ENCODE measurements at places on chromosomes 1 and 21. TPM values are rescaled to one million over a fixed set of nuclear protein-coding genes. Genes with fewer than 3 reads are reported as not detected.
A peak's percentile ranks its signal among the peaks of the same experiment; 100 is the strongest.

Gene RGSL1
- total RNA-seq = not detected

Gene APCS
- not detected for total RNA-seq

Gene HPCAL4
- 4.9 TPM for total RNA-seq

Gene CD1E
- 1.2 TPM for total RNA-seq

Gene EPHA8
- total RNA-seq = 0.05 TPM

DNA sequence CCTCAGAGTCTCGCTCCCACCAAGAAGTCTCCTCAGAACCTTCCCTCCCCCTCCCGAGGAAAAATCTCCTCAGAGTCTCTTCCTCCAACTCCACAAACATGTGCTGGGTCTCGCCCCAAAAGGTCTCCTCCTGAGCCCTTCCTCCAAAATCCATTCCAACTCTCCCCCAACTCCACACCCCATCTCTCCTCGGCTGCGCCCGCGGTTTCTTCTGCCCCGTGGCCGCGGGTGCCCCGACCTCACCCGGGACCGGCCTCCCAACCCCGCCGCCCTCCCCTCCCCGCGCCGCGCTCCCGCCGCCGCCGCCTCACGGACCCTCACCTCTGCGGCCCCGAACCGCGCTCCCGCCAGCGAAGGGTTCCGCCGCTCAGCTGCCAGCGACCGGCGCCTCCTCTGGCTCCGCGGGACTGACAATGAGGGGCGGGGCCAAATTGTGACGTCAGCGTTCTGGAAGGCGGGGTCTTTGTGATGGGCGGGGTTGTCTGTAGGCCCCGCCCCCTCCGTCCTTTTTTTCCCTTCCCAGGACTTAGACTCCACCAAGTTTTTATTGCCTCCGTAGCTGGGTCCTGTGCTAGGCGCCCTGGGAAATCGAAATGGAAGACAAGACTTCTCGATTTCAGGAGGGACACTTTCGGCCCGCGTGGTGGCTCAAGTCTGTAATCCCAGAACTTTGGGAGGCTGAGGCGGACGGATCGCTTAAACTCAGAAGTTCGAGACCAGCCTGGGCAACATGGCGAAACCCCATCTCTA, at the start of gene LUZP1:
LUZP1 (minus strand) TSS at position 412 of the 750 bp plus-strand sequence.
- H3K36me3 ChIP-seq = no peaks in the 10 kb centered on the region
- H3K4me1 ChIP-seq = peaks cover 4% of the 10 kb centered on the region
- H3K27me3 ChIP-seq = no peaks in the 10 kb centered on the region
- H3K27ac ChIP-seq = peak within 1 kb of the TSS; percentile 89
- peak within 1 kb of the TSS; percentile 75 for H3K4me3 ChIP-seq

- H3K27ac ChIP-seq = no peak overlapping the region
- H3K36me3 ChIP-seq = no peaks in the 10 kb centered on the region
- no peak for DNase-seq
- no peaks in the 10 kb centered on the region for H3K27me3 ChIP-seq
- H3K4me1 ChIP-seq = no peaks in the 10 kb centered on the region
- no peak overlapping the region for H3K4me3 ChIP-seq
Measured at GRCh38 chr1:221097479-221098281, 218.4 kb downstream of the HLX start.

DNA sequence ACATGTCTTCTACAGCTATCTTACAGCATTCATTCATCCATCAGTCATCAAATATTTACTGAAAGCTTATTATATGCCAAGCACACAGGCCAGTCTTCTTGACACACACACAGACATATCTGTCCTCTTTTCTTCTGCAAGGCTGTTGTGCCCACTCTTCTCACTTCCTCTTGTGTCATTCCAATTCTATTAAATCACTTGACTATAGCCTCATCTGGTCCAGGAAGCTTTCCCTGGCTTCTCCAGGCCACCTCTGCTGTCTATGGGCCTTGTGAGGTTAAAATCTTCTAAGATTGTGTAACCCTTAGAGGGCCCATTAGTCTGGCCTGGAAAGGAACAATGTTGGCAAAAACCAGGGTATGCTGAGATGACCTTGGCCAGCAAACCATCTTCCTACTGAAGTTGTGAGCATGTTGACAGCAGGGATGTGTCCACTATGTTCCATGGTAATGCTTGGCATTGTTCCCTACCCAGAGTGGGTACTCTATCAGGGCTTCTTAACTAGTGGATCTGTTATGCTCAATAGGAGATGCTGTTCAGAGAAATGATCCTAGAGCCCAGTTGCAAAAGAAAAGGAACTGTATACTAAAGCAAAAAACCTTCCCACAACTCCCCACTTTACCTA, 5.3 kb downstream of the TRAF3IP3 start:
- H3K36me3 ChIP-seq = no peaks in the 10 kb centered on the region
- no peak for DNase-seq
- no peaks in the 10 kb centered on the region for H3K4me1 ChIP-seq
- H3K4me3 ChIP-seq = no peak overlapping the region
- no peak overlapping the region for H3K27ac ChIP-seq

GRCh38 chr1:191831572-191831971, 326.7 kb upstream of the RGS18 start:
- H3K27ac ChIP-seq = no peak overlapping the region
- H3K4me3 ChIP-seq = no peak overlapping the region
- H3K36me3 ChIP-seq = no peaks in the 10 kb centered on the region
- no peaks in the 10 kb centered on the region for H3K4me1 ChIP-seq

GRCh38 chr1:202235856-202236837, 42.5 kb downstream of the LGR6 start:
- H3K27me3 ChIP-seq = no peaks in the 10 kb centered on the region
- H3K27ac ChIP-seq = no peak overlapping the region
- H3K36me3 ChIP-seq = no peaks in the 10 kb centered on the region

- no peaks in the 10 kb centered on the region for H3K36me3 ChIP-seq
- DNase-seq = no peak
- no peaks in the 10 kb centered on the region for H3K27me3 ChIP-seq
- no peak overlapping the region for H3K4me3 ChIP-seq
- H3K4me1 ChIP-seq = peaks cover 8% of the 10 kb centered on the region
- H3K27ac ChIP-seq = no peak overlapping the region
Measured at GRCh38 chr1:108563808-108564207, 3.9 kb downstream of the EEIG2 start.

GRCh38 chr1:225871359-225872074, 10.7 kb downstream of the TMEM63A start:
- no peaks in the 10 kb centered on the region for H3K27me3 ChIP-seq
- H3K4me1 ChIP-seq = no peaks in the 10 kb centered on the region
- no peak overlapping the region for H3K4me3 ChIP-seq
- no peak for DNase-seq

DNA sequence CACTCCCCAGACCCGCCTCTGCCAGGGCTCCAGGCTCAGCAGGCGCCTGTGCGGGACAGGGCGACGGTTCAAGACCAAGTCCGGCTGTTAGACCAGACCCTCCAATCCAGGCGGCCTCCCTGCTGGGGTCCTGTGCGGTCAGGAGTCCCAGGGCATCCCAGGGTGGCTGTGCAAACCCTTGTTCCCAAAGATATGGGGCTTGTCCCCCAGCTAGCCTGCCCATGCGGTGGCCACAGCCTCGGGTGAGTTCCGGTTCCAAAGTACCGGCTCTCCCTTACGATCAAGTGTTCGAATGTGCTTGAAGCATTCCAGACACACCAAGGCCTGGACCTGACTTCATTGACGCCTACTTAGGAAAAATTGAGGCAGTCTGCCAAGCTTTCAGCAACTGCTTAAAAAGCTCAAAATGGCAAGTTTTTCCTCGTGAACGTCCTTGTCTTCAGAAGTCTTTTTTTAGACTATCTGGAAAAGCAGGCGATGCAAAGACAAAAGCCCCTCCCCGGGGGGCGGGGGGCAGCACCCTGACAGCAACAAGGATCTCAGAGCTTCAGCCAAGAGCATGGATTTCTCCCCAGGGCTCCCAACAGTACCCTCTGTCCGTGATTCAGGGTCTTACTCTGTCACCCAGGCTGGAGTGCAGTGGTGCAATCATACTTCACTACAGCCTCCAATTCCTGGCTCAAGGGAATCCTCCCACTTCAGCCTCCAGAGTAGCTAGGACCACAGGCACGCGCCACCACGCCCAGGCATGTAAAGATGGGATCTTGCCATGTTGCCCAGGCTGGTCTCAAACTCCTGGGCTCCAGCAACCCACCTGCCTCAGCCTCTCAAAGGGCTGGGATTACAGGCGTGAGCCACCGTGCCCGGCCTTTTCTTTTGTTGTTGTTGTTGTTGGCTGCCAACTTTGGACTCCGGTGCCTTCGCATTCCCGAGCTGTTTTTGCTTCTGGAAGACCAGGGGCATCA, 2.3 kb downstream of the FAAP20 start:
- no peaks in the 10 kb centered on the region for H3K36me3 ChIP-seq
- no peak for DNase-seq
- no peaks in the 10 kb centered on the region for H3K27me3 ChIP-seq

- no peaks in the 10 kb centered on the region for H3K27me3 ChIP-seq
- no peaks in the 10 kb centered on the region for H3K36me3 ChIP-seq
- H3K4me3 ChIP-seq = no peak overlapping the region
Measured at GRCh38 chr1:2081326-2081885, 31.2 kb downstream of the PRKCZ start.

GRCh38 chr1:116343019-116343418, 30.0 kb upstream of the ATP1A1 start:
- DNase-seq = no peak
- H3K27ac ChIP-seq = no peak overlapping the region
- H3K36me3 ChIP-seq = no peaks in the 10 kb centered on the region
- no peak overlapping the region for H3K4me3 ChIP-seq
- H3K4me1 ChIP-seq = no peaks in the 10 kb centered on the region

GRCh38 chr1:51516649-51517158, 2.4 kb downstream of the EPS15 start:
- peak overlapping the region; percentile 94 for H3K27ac ChIP-seq
- peak overlapping the region; percentile 95 for H3K4me3 ChIP-seq
- no peak for DNase-seq
- peaks cover 2% of the 10 kb centered on the region for H3K4me1 ChIP-seq

- peak; percentile 84 for DNase-seq
- H3K36me3 ChIP-seq = no peaks in the 10 kb centered on the region
- H3K27ac ChIP-seq = no peak overlapping the region
- no peaks in the 10 kb centered on the region for H3K27me3 ChIP-seq
- no peaks in the 10 kb centered on the region for H3K4me1 ChIP-seq
Measured at GRCh38 chr1:24289937-24290595, 29.1 kb upstream of the GRHL3 start.

DNA sequence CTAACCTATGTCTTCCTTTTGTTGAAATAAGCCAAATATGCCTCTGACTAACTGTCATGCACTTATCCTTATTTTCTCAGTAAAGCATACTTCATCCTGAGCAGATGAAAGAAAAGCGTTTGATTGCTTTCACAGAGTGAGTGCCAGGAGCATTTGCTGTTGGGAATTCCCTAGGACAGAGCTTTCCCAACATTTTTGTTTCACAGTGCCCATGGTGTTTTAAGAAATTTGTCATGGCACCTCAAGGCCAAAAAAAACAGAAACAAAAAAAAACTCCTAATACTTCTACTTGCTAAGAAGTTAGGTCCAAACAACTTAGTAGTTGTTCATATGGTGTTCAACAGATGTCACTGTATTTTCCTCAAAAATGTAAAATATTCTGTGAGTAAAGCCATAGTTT, 120.8 kb upstream of the BMP8A start:
- no peak overlapping the region for H3K27ac ChIP-seq
- H3K27me3 ChIP-seq = no peaks in the 10 kb centered on the region
- no peak overlapping the region for H3K4me3 ChIP-seq
- DNase-seq = no peak
- no peaks in the 10 kb centered on the region for H3K4me1 ChIP-seq

DNA sequence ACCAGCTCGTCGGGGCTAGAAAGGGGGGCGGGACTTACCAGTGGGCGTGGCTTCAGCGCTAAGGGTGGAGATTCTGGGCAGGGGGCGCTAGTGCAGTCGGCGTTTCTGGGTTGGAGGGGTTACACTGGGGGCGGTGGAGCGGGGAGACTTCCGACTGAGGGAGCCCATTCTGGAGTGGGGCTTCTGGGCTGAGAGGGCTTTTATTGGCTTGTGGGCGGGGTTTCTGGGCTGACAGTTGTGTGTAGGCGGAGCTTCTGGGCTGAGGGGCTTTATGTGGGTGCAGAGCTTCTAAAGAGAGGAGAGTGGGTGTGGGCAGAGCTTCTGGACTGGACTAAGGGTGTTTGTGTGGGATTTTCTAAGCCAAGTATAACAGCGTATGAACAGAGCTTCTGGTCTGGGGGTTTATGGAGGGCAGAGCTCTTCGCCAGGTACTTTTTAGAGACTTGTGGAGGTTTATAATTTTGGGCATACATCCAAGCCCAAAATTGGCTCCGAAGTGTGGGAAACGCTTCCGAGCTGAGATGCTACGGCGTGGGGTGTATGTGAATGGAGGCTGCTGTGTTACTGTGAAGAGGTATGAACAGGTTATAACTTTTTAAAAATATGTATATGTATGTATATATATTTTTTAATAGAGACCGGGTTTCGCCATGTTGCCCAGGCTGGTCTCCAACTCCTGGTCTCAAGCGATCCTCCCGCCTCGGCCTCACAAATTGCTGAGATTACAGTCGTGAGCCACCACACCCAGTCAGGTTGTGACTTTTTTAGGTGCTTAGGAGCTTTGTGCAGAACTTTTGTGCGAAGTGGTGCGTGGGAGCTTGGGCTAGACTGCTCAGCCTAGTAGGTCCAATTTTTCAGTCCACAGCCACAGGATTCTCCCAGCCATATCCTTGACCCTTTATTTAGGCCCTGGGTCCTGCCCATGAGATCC, 825 bp downstream of the TMEM39B start:
- peak overlapping the region; percentile 97 for H3K27ac ChIP-seq
- H3K36me3 ChIP-seq = peaks cover 4% of the 10 kb centered on the region
- peaks cover 4% of the 10 kb centered on the region for H3K4me1 ChIP-seq
- peak overlapping the region; percentile 86 for H3K4me3 ChIP-seq
- H3K27me3 ChIP-seq = no peaks in the 10 kb centered on the region
- DNase-seq = no peak

DNA sequence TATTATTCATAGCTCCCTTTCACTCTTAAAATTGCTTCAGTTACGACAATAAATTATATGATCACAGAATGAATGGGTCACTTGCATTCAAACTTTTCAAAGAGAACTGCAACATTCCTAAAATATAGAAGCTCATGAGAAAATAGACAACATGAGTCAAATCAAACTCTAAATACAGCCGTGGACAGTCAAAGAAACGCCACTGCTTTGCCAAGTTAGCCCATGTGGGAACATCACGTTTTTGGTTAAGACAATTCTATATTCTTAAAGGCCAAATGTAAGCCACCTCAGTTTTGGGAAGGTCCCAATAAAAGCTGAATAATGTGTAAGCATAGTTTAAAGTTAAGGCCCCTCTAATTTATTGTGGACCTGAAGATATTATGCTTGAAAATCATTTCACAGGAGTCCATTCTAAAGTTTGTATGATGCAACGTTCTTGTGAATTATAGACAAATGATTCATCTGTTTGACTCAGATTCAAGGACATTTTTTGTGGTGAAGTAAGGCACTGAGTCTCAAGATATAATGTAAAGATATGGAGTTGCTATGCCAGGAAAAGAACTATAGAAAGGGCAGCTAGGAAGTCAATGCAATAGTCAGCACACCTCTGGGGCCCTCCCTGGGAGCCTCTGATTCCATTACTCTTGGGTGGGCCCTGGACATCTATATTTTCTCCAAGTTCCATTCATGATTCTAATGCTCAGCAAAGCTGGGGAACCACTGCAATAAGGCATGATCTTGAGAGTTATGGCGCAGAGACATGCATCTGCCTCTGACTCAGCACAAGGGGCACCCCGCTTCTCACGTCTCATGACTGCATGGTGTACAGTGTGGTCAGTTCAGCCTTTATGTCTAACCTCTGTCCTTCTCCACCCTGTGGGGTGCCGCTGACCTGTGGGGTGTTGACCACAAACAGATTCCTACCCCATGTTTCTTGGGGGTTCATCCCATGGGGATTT, 33.9 kb downstream of the ETS2 start:
- no peak overlapping the region for H3K27ac ChIP-seq
- no peaks in the 10 kb centered on the region for H3K4me1 ChIP-seq
- no peaks in the 10 kb centered on the region for H3K36me3 ChIP-seq
- H3K27me3 ChIP-seq = no peaks in the 10 kb centered on the region
- H3K4me3 ChIP-seq = no peak overlapping the region
- no peak for DNase-seq

All from prostate gland (tissue), 2 donors.